Activated CD8-positive, alpha-beta memory T cell treated with anti-CD3 and anti-CD28 coated beads for 24 hours (primary cell): ENCODE measurements at places on chromosomes 3 and 15.

DNA sequence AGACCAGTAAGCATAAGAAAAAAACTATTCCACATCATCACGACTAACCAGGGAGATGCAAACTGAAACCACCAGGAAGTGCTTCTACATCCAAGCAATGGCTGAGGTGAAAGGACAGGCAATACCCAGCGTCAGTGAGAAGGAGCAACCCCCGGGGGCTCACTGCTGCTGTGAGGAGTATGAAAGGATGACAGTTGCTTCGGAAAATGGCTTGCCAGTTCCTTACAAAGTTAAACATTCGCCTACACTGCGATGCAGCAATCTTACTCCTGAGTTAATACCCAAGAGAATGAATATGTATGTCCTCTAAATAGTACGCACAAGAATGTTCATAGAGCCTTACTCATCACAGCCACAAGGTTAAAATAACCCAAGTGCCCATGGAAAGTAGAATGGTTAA is 13.3 kb upstream of the PLXNA1 start:
- no peak for DNase-seq

DNA sequence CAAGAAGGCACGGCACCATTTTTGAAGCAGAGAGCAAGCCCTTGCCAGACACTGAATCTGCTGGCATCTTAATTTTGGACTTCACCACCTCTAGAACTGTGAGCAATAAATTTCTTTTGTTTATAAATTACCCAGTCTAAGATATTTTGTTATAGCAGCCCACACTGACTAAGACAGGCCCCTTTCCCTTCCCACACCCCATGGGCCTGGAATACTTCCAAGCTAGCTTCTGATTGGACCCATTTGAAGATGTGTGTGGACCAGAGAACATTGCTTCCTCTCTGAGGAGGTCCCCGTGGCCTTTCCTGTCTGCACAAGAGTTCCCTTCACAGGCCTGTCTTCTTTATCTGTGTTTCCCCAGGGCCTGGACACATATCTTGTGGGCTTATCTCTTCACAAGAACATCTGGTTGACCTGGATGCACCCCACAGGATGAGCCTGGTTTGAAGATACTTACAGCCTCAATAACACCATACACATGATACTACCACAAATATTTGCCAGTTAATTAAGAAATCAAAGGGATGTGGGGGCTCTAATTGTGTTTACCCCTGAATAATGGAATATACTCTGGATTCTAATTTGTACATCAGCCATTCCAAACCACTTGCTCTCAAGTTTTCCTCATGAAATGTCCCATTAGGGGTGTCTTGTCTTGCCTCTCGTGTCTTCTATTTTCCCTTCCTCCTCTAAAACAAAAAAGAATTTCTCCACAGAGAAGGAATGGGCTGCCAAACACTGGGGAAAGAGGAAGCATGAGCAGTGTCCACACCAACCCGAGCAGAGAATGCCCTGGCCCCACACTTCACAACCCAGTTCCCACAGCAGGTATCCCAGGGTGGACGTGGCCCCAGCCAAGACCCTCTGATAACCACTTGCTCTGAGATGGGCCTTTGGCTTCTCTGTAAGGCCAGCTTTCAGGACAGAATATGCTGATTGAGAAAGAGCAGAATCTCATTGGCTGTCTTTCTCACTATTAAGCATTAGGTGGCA is 42.5 kb downstream of the GLB1 start:
- no peak for DNase-seq

- DNase-seq = no peak
Measured at GRCh38 chr3:111738238-111738637, 120.8 kb upstream of the PHLDB2 start.

- DNase-seq = no peak
Measured at GRCh38 chr3:186193534-186194450, 84.9 kb upstream of the ETV5 start.

DNA sequence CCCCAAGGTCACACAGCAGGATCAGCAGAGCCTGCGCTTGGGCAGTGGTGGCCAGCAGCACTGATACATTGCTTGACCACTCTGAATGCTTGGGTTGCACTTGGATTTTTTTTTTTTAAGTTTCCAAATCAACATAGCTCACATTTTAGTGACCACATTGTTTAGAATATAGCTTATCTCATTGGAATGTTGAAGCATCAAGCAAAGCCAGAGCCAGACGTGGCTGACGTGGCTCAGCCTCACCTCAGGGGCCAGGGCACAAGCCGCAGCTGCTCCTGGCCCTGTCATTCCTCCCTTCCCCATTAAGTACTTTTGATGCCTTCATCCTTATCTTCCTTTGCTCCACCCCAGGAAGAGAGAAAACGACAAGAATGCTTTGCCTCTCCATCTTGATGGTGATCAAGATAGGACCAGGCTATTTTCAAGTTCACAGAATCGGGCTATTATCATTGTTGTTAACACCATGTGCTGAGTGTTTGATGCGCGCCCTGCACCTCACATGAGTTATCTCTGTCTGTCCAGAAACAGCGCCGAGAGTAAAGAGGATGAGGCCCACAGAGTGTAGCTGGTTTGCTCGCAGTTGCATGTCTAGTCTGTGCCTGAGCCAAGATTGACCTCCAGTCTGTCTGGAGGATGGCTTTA is 75.8 kb downstream of the AAGAB start:
- DNase-seq = no peak

GRCh38 chr3:105764378-105765307 is 104.2 kb downstream of the CBLB start:
- DNase-seq = no peak

- DNase-seq = no peak
Measured at GRCh38 chr15:82894971-82895520, 57.5 kb downstream of the HOMER2 start.

GRCh38 chr3:153925841-153926514 is 195.2 kb upstream of the ARHGEF26 start:
- DNase-seq = no peak

GRCh38 chr3:13506680-13507079 is 26.6 kb downstream of the HDAC11 start:
- no peak for DNase-seq

GRCh38 chr15:38252481-38253350 is at the start of gene SPRED1:
TSS of gene SPRED1 (plus strand) at chr15:38252836. CDS start at chr15:38253186, 350 bp downstream.
- peak; percentile 70 for DNase-seq

GRCh38 chr3:160226026-160226907 is 1.0 kb downstream of the C3orf80 start:
- DNase-seq = peak; percentile 59

DNA sequence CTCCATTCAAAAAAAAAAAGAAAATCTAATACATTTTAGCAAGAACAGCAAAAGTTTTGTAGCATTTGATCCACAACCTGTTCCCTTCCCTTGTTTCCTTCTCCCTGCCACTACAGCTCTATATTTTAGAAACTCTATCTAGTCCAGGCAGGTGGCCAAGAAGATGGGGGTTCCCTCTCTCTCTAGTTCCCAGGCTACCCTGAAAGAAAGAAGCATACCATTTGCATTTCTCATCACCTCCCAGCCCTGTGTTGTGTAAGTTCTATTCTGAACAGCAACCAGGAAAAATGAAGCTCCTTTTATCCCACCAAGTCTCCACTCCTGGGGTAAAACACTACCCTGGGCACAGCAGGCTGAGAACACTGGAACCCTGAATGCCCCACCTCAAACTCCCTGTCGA is 100.0 kb downstream of the PCCB start:
- no peak for DNase-seq

- DNase-seq = no peak
Measured at GRCh38 chr3:134494495-134494894, 8.6 kb downstream of the CEP63 start.

DNA sequence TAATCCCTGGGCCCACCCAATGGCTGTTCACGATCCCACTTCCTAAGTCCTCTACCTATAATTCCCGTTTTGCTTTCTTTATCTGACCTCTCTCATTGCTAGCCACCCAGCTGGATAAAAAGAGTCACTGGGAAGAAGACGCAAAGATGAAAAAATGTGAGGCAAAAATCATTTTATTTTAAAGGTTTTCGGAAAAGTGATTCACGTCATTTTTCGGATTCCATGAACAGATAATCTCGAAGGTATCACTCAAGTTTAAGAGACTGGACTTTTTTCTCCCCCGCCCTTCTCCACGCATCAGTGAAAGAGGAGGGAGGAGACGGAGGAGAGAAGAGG is 266.6 kb downstream of the CGGBP1 start:
- DNase-seq = no peak

- DNase-seq = no peak
Measured at GRCh38 chr3:10726787-10727186, 89.2 kb upstream of the SLC6A11 start.

DNA sequence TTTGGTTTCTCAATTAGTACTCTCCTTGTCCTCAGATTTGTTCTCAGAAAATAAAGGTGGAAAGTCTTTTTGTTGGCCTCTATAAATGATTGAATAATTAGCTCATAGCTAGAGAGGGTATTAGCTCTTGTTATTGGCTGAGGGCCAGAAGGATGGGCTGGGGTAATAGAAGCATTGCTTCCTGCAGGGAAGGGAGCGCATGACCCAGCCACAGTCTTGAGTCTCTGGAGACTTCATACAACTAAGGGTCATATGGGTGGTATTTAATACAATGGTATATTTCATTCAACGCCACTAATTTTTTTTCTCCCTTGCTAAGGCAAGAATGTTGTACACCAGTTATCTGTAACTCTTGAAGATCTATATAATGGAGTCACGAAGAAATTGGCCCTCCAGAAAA is 8.4 kb downstream of the DNAJA4 start:
- no peak for DNase-seq
